ENCODE measurements at places on chromosomes 4 and X. TPM values are rescaled to one million over a fixed set of nuclear protein-coding genes. Genes with fewer than 3 reads are reported as not detected.

Gene TRAM1L1
- total RNA-seq, result not detected

Gene PRDM8
- 4.3 TPM for total RNA-seq

Gene LDB2
- not detected for total RNA-seq

Gene ZNF630
- 2.4 TPM for total RNA-seq

Gene GYPB
- total RNA-seq, result not detected

Gene NR3C2
- total RNA-seq, result 4.2 TPM

GRCh38 chrX:119686087-119686691, 6.8 kb downstream of the SEPTIN6 start:
- DNase-seq, result no peak
- H3K27me3 ChIP-seq, result no peaks in the 10 kb centered on the region
- peak overlapping the region; percentile 99 for H3K27ac ChIP-seq
- peak overlapping the region; percentile 88 for H3K4me3 ChIP-seq

DNA sequence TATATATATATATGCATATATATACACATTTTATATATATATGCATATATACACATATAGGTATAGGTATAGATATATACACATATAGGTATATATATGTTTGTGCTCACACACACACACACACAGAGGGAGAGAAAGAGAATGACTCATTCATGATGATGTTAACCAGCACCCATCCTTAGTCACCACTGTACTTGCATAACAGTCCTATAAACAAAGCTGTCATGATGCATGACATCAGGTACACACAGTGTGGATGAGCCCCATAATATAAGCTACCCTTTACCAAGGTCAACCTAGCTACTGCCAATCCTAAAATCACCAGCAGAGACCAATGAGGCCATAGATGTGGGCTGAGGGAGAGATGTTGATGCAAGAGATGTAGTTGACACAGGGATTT, 1408.0 kb downstream of the RAPGEF2 start:
- H3K27ac ChIP-seq, result no peak overlapping the region
- no peak overlapping the region for H3K4me3 ChIP-seq
- H3K4me1 ChIP-seq, result no peaks in the 10 kb centered on the region
- no peak for DNase-seq
- H3K27me3 ChIP-seq, result no peaks in the 10 kb centered on the region

DNA sequence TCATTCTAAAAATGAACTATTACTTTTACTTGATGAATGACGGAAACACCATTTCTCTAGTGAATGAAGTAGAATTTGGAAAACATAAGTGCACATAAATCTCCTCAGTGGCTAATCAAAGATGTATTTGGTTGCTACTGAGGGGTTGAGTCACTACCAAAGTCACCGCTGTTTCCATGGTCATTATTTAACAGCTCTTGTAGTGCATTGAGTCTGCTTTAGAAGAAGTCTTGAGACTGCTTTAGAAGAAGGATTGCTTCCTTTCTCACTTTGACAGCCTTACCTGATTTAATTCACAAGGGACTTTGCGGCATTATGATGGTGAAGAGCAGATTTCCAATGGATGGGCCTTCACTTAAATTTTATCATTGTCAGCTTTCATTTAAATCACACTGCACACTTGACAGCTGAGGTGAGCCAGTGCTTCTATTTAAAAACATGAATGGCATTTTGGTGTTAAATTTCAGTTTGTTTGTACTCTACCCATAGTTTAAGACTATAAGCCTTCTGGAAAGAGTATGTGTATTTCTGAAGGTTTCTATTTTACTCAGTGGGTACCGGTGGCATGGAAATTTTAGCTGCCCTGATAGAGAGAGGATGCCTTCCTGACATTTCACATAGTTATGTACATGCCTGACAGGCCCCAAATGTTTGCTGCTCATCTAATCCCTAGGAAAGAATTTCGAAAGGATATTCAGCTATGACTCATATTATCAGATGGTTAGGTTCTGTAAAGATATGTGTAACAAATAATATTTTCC, 9.5 kb downstream of the ASB5 start:
- no peaks in the 10 kb centered on the region for H3K36me3 ChIP-seq
- no peak overlapping the region for H3K4me3 ChIP-seq
- no peak overlapping the region for H3K27ac ChIP-seq

DNA sequence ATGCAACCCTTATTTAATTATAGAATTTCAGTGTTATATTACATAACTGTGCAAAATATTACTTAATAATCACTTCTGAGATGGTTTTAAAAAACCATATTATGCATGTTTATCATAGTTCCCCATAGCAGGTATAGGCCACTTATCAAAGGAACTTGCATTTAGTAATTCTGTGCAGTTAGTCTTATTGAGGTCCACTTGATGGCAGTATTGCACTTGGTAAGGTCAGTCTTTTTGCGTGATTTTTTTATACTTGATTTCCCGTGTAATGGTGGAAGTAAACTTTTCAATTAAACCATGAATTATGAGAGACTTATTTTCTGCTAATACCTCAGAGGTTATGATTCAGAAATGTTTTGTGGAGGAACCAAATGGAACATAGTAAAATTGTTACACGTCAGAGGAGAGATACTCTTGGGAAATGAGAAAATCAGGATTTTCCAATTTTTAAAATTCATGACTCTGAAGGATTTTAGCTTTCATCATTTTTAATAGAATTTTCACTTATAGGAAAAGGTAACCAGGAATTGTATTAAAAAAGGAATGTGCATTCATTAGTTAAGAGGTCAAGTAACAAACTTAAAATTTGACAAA, 230.0 kb downstream of the CCSER1 start:
- no peak overlapping the region for H3K4me3 ChIP-seq
- DNase-seq, result no peak
- H3K27me3 ChIP-seq, result no peaks in the 10 kb centered on the region
- H3K36me3 ChIP-seq, result no peaks in the 10 kb centered on the region
- no peaks in the 10 kb centered on the region for H3K4me1 ChIP-seq
- H3K27ac ChIP-seq, result no peak overlapping the region

- no peak overlapping the region for H3K27ac ChIP-seq
- no peaks in the 10 kb centered on the region for H3K27me3 ChIP-seq
- DNase-seq, result no peak
- no peak overlapping the region for H3K4me3 ChIP-seq
These were observed 53.4 kb downstream of the AFAP1 start for GRCh38 chr4:7886007-7886973.

DNA sequence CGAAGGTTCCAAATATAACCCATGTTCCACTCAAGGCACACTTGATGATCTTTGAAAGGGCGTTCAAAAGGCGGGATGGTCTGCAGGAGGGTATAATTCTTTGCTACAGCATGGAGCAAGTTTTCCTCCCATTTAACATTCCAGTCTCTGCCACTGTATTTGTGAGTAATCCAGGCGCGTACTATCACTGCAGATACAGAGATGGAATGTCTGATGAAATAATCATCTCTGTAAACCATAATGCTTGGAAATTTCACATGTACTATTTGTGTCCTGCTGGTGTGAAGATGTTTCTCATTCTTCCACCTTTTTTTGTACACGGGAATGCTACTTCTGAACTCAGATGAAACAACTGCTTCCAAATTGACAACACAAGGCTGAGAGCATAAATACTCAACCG, 15.5 kb downstream of the SEL1L3 start:
- H3K4me1 ChIP-seq, result peaks cover 85% of the 10 kb centered on the region
- no peak overlapping the region for H3K4me3 ChIP-seq
- no peak overlapping the region for H3K27ac ChIP-seq
- no peaks in the 10 kb centered on the region for H3K27me3 ChIP-seq
- peaks cover 37% of the 10 kb centered on the region for H3K36me3 ChIP-seq
- no peak for DNase-seq

DNA sequence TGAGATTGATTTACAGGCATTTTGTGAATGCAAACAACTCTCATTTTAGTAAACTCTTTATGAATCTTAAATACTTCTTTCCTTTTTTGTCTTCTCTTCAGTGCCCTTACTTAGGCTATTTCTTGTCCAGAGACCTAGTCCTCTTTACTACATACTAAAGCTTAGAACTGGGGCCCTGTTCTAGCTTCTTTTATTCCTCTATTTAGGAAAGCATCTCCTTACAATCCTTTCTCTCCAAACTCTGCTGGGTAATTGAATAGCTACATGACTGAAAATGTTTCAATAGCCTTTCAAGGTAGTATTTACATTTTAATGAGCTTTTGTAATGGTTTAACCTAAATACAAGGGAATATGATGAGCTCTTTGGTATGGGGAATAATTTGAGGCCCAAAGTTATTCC, 1701.5 kb upstream of the TENM3 start:
- no peak overlapping the region for H3K27ac ChIP-seq
- no peaks in the 10 kb centered on the region for H3K4me1 ChIP-seq
- H3K36me3 ChIP-seq, result no peaks in the 10 kb centered on the region
- H3K4me3 ChIP-seq, result no peak overlapping the region
- no peaks in the 10 kb centered on the region for H3K27me3 ChIP-seq

DNA sequence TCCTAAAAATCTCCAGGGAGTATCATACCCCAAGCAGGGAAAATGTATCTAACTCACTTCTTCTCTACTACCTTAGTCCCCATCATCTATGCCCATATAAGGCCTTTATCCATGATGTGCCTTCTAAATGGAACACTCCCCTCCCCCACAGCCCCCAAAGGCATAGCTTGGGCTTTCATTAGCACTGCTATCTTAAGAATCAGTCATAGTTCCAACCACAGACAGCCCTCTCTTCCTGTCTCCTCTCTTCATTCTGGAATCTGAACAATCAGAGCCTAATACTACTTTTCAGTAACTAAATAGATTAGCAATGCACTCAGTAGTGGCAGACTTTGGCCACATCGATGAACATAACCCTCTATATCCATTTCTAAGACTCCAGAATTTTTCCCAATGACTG, 313.2 kb upstream of the DKK2 start:
- no peaks in the 10 kb centered on the region for H3K27me3 ChIP-seq
- no peak for DNase-seq
- H3K4me1 ChIP-seq, result no peaks in the 10 kb centered on the region
- no peaks in the 10 kb centered on the region for H3K36me3 ChIP-seq

DNA sequence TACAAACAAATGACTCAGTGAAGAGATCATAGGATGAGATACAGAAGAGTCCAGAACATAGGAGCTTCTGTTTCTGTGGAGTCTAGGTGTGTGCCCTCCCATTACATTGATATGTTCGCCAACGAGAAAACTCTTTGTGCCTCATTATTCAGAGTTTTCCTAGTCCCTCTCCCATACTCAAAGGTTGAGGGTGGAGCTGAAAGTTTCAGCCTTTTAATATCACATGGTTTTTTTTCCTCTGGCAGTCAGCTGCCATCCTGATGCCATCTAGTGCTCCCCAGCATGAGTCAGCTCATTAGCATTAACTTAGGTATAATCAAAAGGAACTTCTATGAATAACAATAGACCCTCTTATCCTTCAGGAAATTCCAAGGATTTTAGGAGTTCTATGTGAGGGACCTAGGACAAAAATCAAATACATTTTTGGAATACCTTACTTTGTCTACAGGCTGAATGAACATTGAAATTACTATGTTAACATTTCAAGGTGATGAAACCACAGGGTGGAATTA, 559.6 kb upstream of the AMOT start:
- no peaks in the 10 kb centered on the region for H3K36me3 ChIP-seq
- DNase-seq, result no peak
- no peak overlapping the region for H3K27ac ChIP-seq
- no peaks in the 10 kb centered on the region for H3K27me3 ChIP-seq
- H3K4me3 ChIP-seq, result no peak overlapping the region

- no peak for DNase-seq
- H3K4me3 ChIP-seq, result no peak overlapping the region
- no peaks in the 10 kb centered on the region for H3K36me3 ChIP-seq
- no peaks in the 10 kb centered on the region for H3K4me1 ChIP-seq
- H3K27ac ChIP-seq, result no peak overlapping the region
These were observed 545.0 kb upstream of the TENM3 start for GRCh38 chr4:181698221-181698620.

- no peak overlapping the region for H3K4me3 ChIP-seq
- no peaks in the 10 kb centered on the region for H3K27me3 ChIP-seq
- H3K36me3 ChIP-seq, result no peaks in the 10 kb centered on the region
- no peak overlapping the region for H3K27ac ChIP-seq
These were observed 117.1 kb upstream of the BMP3 start for GRCh38 chr4:80913381-80913780.

All from activated CD4-positive, alpha-beta memory T cell treated with anti-CD3 and anti-CD28 coated beads for 36 hours (primary cell).